ENCODE measurements at places on chromosomes 11 and 22.

DNA sequence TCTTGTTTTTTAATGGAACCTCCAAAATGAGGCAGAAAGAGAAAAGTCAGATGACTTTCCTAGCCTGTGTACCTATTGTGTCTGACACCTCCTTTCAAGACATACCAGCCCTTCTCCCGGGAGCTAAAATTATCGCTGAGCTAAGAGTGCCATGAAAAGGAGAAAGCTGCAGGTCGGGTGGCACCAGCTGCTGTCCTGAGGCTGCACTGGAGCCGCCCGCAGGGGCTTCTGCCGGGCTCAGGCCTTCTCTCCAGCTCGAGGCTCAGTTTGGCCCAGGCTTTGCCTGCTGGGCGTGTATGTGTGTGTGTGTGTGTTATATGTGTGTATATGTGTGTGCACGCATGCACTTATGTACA is 27.7 kb upstream of the RAB1B start:
- DNase-seq = no peak

- no peak for DNase-seq
Observed at GRCh38 chr11:123560006-123560405, 94.4 kb downstream of the SCN3B start.

DNA sequence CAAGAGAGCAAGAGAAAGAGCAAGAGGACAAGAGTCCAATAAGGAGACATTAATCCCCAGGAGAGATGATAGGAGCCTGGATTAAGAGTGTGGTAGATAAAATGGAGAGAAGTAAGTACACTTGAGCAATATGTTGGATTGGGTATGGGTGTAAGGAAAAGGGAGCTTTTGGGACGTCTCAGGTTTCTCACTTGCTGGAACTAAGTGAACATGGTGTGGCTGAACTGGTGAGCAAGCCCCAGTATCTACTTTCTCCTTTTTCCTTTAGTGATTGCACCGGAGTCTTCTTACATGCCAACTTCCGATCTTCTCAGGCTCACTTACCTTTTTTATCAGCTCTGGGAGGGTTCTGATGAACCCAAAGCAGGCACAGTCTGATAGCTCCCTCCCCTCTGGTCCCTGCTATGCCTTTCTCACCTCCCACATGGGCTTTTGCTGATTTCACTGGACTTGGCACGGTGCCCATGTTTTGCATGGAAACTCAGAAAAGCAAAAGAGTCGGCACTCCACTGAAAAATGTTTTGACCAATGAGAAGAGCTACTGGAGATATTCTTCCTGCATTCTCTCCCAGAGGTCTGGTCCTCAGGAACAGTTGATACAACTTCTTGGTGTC is 14.5 kb upstream of the APLNR start:
- no peak for DNase-seq

GRCh38 chr22:46038516-46039430 is 61.8 kb upstream of the WNT7B start:
- DNase-seq = no peak

DNA sequence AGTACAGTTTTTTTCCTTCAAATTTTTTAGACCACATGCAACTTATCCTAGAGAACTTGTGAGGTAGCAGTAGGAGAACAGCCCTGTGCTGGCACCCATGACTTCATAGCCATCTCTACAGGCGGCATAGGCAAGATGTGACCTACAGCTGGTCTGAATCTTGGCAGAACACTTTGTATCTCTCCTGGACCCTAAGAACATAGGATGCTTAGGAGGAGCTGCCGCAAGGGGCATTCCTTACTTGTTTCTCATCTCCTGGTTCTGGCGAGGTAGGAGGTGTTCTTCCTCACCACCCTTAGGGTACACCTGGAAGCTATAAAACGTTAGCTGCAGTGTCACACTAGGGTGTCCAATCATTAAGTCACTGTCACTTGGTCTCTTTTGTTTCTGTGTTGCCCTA is 16.4 kb downstream of the CWC15 start:
- no peak for DNase-seq

DNA sequence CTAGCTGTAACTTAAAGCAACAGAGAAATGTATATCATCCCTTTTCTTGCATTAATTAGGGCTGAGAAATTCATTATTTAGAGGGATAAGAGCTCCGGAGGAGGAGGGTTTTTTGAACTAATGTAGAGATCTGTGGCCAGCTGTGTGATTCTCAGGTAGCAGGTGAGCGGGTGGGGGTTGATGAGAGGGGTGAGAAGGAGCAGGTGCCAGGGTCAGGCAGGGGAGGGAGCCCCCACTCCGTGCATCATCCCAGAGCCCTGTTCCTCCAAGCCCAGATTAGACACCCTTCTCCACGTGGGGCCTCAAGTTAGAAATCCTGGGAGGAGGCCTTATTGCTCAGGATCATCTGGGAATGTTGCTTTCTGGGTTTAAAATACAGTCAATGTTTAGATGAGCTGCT is 24.9 kb downstream of the ZBTB16 start:
- no peak for DNase-seq

All from activated CD4-positive, CD25-positive, alpha-beta regulatory T cell treated with anti-CD3 and anti-CD28 coated beads, Interleukin-2, amount 50 U/mL, for 16 hours (primary cell).